ENCODE measurements at places on chromosomes 7 and 10. TPM values are rescaled to one million over a fixed set of nuclear protein-coding genes. Genes with fewer than 3 reads are reported as not detected.

Gene AZGP1
- total RNA-seq, result 0.09 TPM

Gene PAX2
- total RNA-seq, result not detected

Gene ANXA8L1
- not detected for total RNA-seq

Gene TMEM196
- total RNA-seq, result not detected

Gene IFIT5
- total RNA-seq, result 20.2 TPM

Gene COL17A1
- 0.74 TPM for total RNA-seq
